ENCODE measurements at places on chromosomes 4 and X. TPM values are rescaled to one million over a fixed set of nuclear protein-coding genes. Genes with fewer than 3 reads are reported as not detected.

Gene VGLL1
- not detected for total RNA-seq

Gene DNAJB14
- total RNA-seq: 15.1 TPM

Gene DKK2
- total RNA-seq: 4.1 TPM

Gene DMP1
- not detected for total RNA-seq

Gene POLN
- 1.3 TPM for total RNA-seq

DNA sequence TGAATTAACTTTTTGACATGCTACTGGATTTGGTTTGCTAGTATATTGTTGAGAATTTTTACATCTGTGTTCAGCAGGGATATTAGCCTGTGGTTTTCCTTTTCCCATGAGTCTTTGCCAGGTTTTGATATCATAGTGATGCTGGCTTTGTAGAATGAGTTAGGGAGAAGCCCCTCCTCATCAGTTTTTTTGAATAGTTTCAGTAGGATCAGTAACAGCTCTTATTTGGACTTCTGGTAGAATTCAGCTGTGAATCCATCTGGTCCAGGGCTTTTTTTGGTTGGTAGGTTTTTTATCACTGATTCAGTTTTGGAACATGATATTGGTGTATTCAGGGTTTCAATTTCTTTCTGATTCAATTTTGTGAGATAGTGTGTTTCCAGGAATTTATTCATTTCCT, 790.4 kb upstream of the GRID2 start:
- no peak for DNase-seq

DNA sequence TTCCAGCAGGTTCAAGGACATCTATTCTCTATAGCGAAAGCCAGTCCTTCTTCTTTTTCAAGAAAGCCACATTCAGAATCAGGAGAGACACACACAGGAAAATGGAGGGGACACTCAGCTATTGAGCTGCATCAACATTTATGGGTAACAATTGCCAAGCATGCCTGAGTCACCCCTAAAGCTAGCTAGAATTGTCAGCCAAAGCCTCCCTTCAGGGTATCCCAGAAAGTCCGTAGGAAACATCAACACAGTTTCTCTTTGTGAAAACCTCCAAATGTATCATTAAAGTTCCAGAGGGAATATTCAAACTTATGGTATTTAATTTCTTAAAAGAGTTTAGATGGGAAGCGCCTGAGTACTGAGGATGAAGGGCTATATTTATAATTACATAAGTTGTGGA, 331.1 kb upstream of the SLC7A11 start:
- DNase-seq: no peak

DNA sequence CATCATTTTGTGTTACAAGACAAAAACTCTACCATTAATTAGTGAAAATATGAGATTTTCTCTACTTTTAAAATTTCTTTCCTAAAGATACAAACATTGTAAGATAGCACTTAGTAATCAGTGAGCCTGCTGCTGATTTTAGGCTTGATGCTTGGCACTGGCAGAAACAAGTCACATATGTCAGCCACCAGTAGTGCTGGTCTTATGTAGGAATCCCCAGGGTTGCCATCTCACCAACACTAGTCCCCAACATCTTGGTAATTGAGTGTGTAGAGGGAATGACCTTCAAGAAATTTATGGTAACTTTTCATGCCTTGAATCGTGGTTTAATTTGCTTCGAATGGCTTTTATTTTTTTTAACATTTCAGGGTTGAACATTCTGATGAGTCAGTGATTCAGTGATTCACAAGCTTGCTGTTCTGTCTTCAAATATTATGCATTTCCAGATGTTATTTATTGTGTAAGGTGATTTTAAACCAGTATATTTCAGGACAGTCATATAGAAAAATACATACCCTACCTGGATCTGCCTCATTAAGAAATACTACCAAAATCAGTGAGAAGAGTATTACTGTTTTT, 11.9 kb downstream of the EXOC1 start:
- DNase-seq: no peak

DNA sequence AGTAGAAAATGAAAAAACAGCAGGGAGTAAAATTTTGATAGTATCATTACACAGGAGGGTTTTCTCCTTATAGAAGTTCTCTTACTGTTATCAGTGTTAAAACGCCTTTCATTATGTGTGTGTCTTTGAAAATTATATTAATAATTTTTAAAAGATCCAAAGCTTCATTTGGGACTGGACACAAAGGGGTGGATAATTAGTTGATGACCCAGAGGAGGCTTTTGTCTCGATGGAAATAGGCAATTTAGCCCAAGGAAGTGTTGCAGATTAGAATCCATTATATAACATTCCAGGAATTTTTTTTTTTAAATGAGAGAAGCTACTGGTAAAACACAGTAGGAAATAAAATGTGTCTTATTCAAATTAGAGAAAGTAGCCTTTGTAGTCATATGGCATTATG, 1339.3 kb downstream of the FSTL5 start:
- DNase-seq: no peak

- no peak for DNase-seq
These were observed 284.7 kb downstream of the ZNF674 start for GRCh38 chrX:46260499-46260898.

GRCh38 chr4:36351082-36351666, 69.8 kb downstream of the DTHD1 start:
- DNase-seq: peak; percentile 77

GRCh38 chr4:124903995-124904722, 191.6 kb upstream of the ANKRD50 start:
- DNase-seq: no peak

GRCh38 chr4:78845472-78845871, 69.3 kb downstream of the BMP2K start:
- DNase-seq: no peak

DNA sequence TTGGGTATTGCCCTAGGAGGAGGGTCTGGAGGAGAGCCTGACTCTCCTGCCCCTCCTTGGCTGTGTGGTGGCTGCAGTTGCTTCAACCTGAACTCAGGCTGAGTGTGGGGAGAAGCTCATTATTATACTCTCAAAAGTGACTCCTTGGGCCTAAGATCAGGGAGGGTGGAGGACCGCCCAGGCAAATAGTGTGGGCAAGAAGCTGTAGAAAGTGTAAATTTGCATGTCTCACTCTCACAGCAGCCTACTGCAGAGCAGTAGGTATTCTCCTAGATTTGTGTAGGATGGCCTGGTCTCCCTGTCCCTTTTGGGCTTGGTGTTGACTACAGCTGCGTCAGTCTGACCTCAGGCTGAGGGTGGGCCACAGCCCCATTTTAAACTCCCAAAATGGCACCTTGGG, 156.1 kb downstream of the ZNF330 start:
- DNase-seq: no peak

GRCh38 chrX:9396930-9397329, 67.9 kb upstream of the TBL1X start:
- DNase-seq: no peak

Measured in right atrium auricular region (tissue), 2 donors.